G401 (cell line): ENCODE measurements at places on chromosomes 1 and 21.

DNA sequence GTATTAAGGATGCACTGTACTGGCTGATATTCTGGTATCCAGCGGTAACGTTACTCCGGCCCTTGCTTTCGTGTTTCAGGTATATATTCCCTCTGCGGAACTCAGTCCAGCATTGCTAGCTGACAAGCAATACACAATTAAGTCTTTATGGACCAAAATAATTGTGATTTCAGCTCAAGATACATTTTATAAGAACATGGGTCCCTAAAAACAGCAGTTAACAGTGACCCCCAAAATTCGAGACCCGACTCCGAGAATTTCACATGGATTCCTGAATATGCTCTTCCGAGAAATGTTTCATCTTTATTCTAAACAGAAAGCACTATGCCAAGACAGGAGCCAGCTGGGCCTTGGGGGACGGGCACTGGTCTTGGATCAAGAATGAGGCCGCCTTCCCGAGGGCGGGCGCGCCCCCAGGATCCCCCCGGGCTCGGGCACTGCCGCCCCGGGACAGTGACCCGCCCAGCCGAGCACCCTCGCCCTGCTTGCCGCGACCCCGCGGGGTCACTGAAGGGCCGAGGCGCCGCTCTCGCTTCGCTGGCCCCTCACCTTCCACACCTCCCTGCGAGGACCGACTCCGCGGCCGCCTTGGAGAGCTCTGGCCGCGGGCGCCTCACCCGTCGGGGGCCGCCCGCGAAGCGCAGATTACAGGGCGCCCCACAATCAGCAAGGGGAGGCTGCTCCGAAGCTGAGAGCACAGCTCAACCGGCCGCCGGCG lies 610 bp downstream of the SCYL3 start:
- DNase-seq, result peak; percentile 59

DNA sequence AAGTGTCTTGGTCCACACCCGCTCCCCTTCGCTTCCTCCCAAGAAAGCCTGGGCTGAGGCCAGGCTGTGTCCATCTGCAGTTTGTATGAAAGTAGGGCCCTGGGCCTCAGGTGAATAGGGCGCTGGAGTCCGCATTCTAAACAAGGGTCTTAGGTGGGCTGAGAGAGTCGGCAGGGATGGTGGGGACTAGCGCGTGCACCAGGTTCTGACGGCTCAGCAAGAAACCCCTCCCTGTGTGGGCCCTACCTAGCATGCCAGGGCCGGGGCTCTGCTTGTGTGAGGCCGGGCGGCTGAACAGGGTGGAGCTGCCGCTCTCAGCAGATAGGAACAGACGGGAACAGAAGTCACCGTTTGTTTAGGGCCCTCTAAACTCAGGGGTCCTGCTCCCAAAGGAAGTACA lies 1.7 kb downstream of the ACTRT2 start:
- DNase-seq, result no peak

GRCh38 chr1:227899141-227899819 lies 48.5 kb downstream of the WNT9A start:
- DNase-seq, result no peak

GRCh38 chr1:172946814-172947507 lies 103.8 kb downstream of the TNFSF18 start:
- DNase-seq, result no peak

DNA sequence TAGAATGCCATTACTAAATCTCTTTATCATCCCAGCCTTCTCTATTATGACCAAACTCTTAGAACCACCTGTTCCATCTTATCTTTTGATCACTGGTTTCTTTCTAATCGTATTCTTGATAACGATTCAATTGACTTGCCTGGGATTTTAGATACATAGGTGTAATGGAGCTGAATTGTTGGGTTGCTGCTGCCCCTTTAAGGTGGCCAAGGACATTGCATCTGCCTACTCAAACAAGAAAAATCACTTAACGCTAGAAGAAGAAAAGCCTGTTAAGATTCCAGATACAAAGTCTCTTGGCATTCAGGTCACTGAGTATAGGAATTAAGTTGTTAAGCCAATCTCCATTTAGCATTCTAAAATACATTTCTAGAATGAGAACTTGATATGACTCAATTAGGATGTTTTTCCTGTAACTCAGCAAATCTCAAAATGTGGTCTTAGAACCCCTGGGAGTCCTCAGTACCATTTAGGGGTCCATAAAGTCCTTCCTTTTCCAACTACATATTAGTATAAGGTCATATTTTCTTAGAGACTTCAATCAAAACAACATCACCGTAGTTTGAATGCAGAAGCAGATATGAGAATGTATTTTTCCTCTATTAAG lies 12.4 kb downstream of the NEXN start:
- peak; percentile 24 for DNase-seq

DNA sequence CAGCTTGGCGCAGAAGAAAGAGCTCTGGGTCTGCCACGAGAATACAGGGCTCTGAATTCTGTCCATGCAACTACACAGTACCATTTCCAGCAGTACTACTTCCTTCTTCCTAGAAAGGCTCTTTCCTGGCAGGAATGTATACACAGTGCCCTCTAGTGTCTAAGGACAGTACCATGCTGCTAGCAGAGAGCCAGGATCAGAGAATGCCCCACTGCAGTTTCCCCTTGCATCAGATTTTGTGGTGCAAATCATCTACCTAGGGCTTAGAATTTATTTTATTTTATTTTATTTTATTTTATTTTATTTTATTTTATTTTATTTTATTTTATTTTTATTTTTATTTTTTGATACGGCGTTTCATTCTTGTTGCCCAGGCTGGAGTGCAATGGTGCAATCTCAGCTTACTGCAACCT lies 50.8 kb downstream of the PAX7 start:
- peak; percentile 36 for DNase-seq

GRCh38 chr1:1432951-1433803 lies 2.3 kb upstream of the VWA1 start:
- DNase-seq, result no peak

DNA sequence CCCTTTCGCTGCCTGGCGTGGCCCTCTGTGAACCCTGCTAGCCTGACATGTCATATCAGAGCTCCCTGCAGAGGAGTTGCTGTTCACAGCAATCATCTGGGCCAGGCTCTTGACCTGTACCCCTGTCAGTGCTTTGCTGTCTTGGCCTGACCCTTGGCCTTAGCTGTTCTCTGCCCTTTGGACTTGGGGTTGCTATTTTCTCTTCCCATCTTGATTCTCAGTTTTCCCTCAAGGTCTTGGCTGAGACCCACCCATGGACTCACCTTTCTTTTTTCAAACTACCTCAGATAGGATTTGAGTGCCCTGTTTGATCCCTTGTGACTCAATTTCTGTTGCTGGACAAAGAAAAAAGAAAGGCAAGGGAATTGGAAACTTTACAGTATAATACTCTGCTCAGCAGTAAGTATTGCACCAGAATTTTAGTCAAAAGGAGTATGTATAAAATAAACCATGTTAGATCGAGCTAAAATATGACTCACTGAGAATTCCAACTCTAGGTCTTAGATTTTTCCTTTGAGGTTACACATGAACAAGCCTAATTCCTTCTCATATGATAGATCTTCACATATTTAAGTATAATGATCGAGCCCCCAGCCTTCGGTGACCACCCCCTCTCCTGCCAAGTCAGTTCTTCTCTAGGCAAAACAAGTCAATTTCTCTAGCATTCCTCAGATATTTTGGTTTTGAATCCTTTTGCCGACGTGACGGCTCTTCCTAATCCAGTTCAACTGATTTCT lies 110.5 kb downstream of the NGF start:
- no peak for DNase-seq

- DNase-seq, result no peak
Measured at GRCh38 chr1:3940754-3941345, 40.8 kb upstream of the C1orf174 start.

DNA sequence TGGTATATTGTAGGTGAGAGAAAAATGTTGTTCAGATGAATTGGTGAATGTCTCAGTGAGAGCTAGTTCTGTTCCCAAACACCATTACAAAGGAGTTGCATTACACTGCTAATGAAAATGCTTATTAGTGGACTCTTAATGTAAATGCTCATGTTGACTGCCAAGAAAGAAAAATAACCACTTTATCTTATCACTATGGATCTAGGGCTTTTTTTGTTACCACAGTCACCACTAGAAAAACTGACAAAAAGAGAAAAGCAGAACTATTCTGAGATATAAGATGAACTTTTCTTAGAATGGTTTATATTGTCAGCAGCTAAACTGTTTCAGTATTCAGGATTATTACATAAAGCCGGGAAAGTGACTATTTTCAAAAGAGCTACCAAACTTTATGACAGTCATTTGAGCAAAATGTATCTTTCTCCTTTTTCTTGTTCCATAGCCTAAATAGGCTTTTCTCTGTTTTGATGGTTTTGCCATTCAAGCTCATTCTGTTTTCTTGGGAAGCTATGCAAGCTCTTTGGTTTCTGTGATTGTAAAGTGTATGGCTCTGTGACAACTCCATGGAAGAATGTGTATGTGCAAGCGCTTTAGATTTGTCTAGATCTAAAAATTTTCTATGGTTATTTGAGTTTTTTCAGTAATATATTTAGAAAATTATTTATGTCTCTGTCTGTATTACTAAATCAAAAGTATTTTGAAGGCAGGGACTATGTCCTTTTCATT lies 64.2 kb upstream of the DPH5 start:
- DNase-seq, result no peak

GRCh38 chr1:217899614-217900013 lies 268.5 kb downstream of the SPATA17 start:
- no peak for DNase-seq

- DNase-seq, result peak; percentile 78
Measured at GRCh38 chr1:16921391-16922185, at the start of gene CROCC. CROCC (plus strand) TSS chr1:16921931; CDS start chr1:16922019, 88 bp downstream.

DNA sequence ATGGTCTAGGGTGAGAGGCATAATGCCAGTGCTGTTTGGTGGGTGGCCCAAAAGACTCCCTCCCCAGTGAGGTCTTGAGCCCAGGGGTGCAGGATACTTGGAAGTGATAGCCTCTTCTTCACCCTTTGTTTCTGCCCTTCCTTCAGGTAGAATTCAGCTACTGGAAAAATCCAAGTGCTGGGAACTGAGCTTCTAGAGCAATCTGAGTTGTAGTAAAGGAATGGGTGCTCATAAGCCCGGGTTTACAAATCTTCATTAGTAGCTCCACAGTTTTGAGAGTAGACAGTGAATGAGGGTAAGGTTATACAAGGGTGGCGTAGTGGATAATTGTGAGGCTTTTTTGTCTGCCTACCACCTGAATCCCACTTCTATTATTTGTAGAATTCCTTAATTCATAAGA lies 29.2 kb upstream of the CD84 start:
- DNase-seq, result no peak

- DNase-seq, result no peak
Measured at GRCh38 chr1:155184835-155185782, 11.5 kb downstream of the TRIM46 start.

DNA sequence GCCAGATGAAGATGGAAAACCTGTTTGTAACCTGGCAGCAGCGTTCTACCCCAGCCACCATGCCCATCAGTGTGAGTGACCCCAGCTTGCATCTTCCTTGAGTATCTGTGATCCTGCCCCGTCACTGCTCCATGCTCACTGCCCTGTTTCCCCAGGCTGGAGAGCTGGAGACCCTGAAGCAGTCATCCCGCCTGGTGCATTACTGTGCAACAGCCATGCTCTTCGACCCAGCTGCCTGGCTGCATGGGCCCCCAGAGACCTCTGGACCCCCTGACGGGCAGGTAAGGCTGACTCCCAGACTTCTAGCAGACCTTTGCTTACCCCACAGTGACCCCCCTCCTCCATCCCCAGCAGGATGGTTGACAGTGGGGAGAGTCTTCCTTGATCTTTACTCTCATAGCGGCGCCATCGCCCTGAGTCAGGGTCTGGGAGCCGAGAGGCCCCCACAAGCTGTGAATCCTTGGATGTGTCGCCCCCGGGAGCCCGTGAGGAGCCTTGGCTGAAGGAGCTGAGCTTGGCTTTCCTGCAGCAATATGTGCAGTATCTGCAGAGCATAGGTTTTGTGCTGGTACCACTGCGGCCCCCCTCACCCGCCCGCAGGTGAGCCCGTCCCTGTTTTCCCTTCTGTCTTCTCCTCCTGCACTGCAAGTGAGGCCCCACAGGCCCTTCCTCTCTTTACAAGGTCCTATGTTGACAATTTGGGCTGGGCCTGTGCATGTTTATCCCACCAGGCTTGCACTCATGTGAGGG lies 10.4 kb downstream of the HYI start:
- no peak for DNase-seq

DNA sequence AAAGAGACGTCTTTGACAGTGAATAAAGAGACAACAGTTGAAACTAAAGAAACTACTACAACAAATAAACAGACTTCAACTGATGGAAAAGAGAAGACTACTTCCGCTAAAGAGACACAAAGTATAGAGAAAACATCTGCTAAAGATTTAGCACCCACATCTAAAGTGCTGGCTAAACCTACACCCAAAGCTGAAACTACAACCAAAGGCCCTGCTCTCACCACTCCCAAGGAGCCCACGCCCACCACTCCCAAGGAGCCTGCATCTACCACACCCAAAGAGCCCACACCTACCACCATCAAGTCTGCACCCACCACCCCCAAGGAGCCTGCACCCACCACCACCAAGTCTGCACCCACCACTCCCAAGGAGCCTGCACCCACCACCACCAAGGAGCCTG lies 68.5 kb downstream of the TPR start:
- DNase-seq, result no peak

- peak; percentile 31 for DNase-seq
Measured at GRCh38 chr1:83905315-83905907, 93.5 kb downstream of the TTLL7 start.

DNA sequence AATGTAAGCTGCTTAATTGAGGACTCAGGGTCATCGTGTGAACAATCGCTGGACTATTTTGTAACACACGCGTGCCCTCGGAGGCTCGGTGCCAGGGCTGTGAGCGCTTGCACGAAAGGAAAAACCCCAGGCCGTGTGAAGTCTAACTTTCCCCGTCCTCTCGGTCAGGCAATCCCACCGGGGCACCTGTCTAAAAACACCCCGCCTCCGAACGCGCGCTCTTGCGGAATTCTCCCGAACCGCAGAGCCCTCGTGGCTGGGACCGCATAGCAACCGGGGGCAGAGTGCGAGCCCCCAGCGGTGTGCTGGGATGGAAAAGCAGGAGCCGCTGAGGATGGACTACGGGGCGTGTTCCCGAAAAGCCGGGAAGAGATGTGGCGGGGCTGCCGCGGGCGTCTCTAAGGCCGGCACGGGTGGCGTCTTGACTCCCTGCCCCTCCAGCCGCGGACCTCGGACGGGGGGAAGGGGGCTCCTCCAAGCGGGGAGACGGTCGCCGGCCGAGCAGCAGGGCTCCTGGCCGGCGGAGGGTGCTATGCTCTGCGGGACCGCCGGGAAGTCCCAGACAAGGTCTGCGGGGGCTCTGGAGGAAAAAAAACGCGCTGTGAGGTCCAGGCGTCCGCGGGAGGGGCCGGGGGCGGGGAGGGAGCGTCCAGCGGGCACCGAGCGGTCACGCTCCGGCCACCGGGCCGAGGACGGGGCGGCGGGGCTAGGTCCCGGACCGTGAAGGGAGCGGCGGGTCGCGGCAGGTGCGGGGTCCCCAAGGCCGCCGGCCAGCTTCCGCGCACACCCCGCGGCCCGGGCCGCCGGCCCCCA lies 936 bp downstream of the ZBTB21 start:
- peak; percentile 23 for DNase-seq

DNA sequence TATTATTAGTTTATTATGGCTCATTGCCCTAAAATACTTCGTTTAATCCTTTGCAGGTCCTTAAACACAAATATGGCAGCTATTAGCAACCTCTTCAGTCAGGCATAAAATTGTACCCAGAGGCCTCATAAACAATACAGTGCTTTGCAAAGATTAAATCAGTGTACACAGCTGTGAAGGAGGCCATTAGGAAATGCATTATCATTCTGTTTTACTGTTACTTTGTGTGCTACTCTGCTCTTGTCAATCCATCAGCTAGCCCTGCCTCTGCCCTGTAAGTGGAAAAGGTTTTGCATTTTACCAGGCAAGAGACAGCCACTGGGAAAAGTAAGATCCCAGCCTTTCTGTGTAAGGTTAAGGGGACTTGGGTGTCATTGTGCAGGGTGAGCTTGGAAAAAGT lies 415.7 kb upstream of the DAB1 start:
- no peak for DNase-seq
